ENCODE measurements at places on chromosomes 13 and 19. TPM values are rescaled to one million over a fixed set of nuclear protein-coding genes. Genes with fewer than 3 reads are reported as not detected.

Gene SLC8A2
- not detected for total RNA-seq

Gene APOC1
- total RNA-seq: 29.0 TPM

Gene MTUS2
- total RNA-seq: not detected

Gene KLK11
- 1.1 TPM for total RNA-seq

Gene PDX1
- not detected for total RNA-seq

Gene NLRP7
- not detected for total RNA-seq

Gene CLEC17A
- total RNA-seq: 0.76 TPM

Gene NCAN
- total RNA-seq: not detected

Gene C1QTNF9B
- total RNA-seq: 3.0 TPM

Gene TNFRSF19
- 25.9 TPM for total RNA-seq

Gene EHD2
- 153 TPM for total RNA-seq

Gene SBSN
- not detected for total RNA-seq

Gene ZNF100
- total RNA-seq: 20.4 TPM

Gene NOTCH3
- total RNA-seq: 124 TPM

Gene DHPS
- 77.1 TPM for total RNA-seq

Gene RFX1
- 16.1 TPM for total RNA-seq

Gene PSPN
- total RNA-seq: 2.1 TPM

Gene MIDN
- 117 TPM for total RNA-seq

Gene SYNGR4
- not detected for total RNA-seq

Gene FXYD3
- total RNA-seq: 24.1 TPM

Gene PLA2G4C
- total RNA-seq: 32.7 TPM

Gene ETV2
- total RNA-seq: 1.2 TPM

Gene LGI4
- total RNA-seq: 244 TPM

Data from sciatic nerve (tissue), 2 donors.